Stimulated activated CD8-positive, alpha-beta memory T cell treated with anti-CD3 and anti-CD28 coated beads, Interleukin-7, amount 100 ng/mL, for 48 hours (primary cell): ENCODE measurements at places on chromosomes 6 and 20.

DNA sequence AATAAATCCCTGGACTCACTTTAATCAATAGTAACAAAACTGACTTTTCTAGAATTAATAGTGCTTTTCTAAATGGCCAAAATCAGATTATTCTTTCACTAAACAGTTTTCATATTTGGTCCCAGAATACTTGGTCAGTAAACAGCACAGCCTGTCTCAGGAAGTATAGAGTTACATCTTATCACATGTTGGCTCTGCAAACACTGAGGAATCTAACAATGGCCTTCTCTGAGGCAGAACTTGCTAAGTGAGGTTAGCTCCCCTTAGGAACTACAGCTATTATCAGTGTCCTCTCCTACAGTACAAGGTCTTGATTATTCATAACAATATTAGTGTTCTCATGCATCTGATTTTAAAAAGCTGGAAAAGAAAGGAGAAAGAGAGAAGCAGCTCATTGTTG is 1622.8 kb downstream of the HACE1 start:
- no peak for DNase-seq

DNA sequence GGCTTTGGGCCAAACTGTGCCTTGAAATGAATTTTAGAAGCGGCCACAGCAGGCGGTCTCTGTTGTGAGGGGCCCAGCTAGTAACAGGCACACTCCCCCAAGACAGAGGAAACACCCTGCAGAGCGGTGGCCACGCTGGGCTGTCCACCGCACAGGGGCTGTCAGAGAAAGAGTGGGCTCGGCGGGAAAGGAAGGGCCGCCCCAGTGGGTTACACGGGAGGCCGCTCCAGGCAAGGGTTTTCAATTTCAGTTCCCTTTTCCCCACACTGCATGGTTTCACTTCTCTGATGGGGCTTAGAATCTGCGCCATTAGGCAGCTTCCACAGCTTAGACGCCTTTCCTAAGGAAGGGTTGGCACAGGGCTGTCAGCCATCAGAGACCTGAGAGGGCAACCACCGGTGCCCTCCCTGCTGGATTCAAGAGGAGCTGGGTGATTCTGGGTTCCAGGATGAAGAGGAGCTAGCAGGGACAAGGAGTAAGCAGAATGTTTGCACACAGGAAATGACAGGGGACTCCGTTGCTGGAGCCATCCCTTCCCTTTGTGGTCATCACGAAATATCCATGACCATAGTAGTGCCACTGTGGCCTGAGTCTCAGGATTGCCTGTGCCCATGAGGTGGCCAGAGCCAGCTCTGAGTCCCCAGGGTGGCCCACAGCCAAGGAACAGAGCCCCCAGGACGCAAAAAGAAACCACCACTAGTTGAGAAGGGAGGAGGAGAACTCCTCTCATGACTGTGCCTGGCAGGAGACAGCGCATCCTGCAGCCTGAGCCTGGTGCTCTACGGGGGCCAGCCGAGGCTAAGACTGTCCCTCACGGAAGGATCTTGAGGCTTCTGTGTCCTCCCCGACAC is 282.7 kb downstream of the NRN1 start:
- no peak for DNase-seq

GRCh38 chr20:38157635-38158495 is 7.2 kb downstream of the TGM2 start:
- DNase-seq, result no peak

DNA sequence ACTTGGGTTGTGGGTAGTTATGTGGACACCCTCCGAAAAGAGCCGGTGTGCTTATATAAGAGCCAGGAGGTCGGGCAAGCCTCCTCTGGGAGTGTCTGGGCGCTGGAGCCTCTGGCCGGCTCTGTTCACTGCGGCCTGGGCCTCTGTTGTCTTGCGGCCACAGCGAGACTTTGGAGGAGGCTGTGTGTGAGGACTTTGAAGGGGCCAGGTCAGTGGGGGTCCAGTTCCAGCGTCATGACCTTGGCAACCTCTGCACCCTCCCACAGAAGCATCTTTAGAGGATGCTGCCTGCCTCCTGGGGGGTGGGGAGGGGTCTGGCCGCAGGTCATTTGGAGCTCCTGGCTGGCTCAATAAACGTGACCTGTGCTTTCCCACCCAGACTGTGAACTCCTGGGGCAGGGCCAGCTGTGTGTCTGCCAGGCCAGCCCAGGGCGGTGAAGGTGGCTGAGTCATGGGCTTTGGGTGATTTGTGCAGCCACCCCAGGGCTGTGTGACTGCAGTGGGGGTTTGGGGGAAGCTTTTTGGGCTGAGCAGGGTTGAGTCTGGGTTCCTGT is 1.2 kb downstream of the TCEA2 start:
- DNase-seq, result no peak

DNA sequence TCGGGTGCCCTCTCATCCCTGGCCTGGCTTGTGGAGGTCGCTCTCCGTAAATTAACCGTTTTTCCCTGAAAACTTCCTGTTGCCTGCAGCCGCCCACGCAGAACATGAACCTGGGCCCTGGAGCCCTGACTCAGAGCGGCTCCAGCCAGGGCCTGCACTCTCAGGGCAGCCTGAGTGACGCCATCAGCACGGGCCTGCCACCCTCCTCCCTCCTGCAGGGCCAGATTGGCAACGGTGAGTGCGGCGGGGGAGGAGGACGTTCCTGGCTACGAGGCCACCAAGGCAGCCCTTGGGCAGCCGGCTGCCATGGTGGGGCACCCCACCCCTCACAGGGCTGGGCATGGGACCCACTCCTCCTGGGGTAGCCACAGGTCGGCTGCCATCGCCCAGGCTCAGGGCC is 17.8 kb downstream of the SS18L1 start:
- DNase-seq, result no peak

DNA sequence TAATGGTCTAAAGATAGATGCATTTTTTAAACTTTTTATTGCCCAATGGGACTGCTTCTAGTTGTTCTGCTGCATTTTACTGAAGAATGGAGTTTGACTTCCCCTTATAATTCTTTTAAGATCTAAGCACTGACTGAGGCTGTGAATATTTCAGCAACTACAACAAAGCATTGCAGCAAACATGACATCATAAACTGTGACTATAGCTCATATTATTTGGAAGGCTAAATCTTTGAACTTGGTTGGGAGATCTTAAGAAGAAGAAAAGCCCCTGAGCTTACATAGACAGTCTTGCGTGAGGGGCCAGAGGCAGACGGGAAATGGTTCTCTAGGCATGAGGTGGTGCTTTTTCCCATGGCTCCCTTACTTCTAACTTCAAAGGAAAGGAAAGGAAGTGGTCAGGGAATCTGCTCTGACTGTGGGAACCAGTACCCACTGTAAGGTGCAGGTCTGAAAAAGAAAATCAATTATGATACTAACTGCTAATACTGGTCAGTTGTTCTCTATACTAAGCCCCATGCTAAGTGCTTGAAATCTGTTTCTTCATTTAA is 14.8 kb downstream of the HEY2 start:
- no peak for DNase-seq

DNA sequence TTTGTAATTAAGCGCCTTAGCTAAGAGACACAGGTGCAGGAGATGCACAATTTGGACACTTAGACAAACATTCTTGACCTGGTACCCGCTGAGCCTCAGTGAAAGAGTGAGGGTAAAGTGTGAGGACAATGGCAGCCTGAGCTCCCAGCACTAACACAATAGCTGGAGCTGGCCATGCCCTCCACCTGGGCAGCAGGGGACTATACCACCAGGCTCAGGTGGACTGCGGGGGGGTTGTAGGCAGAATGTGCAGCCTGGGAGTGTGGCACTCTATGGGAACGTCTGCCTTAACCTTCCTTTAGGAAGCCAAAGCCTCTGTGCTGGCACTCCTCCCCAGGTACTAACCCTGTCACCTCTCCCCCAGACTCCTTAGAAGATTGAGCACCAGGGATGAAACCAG is 23.6 kb downstream of the PRKN start:
- no peak for DNase-seq

DNA sequence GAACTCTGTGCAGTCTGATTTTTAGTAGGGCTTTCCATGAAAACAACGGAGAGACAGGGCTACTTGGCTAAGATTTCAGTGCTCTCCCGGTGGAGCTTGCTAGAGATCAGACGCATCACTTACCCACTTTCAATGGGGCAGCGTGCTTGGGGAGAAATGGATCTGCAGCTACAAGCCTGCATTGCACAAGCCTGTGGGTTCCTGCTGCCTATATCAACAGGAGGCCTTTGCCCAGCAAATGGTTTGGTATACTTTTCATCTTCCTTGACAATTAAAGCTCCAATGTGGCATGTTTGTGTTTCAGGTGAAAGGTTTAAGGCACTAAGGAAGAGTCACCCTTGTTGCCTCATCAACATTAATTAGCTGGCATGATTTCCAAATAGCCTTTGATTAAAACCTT is 136.0 kb upstream of the FOXQ1 start:
- no peak for DNase-seq

GRCh38 chr20:62025394-62025793 is 40.3 kb downstream of the TAF4 start:
- DNase-seq, result no peak

- DNase-seq, result no peak
These were observed 181.0 kb downstream of the GJA1 start for GRCh38 chr6:121616406-121616805.

DNA sequence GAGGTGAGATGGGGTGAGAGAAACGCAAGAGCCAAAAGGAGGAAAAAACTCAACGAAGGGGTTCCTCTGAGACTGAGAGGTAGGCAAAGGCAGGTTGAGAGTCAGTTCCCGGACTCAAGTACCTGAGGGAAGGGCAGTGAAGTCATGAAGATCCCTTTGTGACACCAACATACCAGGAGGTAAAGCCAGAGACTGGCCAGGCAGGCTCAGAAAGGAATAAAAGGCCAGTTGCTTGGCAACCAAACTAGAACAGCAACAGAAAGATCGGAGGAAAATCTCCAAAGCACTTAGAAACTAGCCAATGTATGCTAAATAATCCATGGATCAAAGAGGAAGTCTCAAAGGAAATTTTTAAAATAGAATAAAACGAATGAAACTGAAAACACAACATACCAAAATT is 209.8 kb upstream of the PROKR2 start:
- DNase-seq, result no peak

DNA sequence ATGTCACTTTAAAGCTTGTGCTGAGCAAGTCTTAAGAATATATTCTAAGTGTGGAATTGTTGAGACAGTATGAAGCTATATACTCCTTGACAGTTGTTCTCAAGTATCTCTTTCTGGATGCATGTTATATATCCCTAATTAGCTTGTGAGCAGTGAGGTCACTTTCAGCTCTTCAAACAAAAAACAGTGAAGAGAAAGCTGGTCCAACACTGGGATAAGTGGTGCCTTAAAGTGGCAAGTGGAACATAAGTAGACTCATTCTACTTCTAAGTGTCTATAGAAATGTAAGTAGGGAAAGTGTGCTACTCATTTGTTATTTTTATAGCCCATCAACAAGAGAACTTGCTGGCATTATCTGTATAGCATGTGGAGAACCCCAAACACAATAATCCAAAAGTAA is 133.1 kb upstream of the BACH2 start:
- no peak for DNase-seq

- DNase-seq, result no peak
These were observed 22.4 kb downstream of the SYNJ2 start for GRCh38 chr6:158003910-158004700.

DNA sequence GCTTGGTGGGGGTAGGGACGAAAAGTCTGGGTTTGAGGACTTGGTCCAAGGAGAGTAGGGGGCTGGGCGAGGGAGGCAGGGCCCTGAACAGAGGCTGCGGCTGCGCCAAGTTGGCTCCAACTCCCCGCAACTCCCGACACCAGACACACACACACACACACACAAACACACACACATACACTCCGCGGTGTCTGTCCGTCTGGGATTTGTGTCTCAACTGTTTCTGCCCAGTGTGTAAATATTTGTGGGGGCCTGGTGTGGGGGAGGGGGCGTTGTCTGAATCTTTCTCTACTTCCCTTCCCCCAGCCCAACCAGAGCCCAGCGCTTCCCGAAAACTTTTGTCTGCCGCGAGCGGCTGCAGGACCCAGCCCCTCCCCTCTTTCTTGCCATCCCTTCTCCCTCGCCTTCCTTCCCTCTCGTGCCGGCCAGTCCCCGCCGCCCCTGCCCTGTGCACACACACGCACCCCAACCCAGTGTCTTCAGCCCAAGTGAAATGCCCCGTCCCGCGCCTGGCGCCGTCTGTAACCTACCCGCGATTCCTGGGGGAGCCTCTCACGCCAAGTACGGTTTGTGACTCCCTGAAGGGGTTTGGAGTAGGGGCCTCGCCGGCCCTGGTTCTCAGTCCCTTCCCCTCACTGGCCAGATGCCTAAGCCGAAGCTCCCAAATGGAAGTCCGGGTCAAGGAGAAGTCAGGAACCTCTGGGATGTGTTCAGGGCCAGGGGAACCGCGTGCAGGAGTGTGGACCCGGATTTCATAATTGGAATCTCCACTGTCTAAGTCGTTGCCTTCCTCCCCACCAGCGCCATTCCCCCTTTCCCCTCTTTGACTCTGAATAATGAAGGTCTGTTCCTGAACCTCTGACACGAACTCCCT is 904 bp downstream of the MDFI start:
- DNase-seq, result no peak

- DNase-seq, result no peak
These were observed 55.7 kb downstream of the NCOA7 start for GRCh38 chr6:125846292-125847024.

GRCh38 chr6:169956580-169956979 is 205.2 kb downstream of the ERMARD start:
- no peak for DNase-seq

GRCh38 chr6:91291071-91291470 is 704.2 kb upstream of the MAP3K7 start:
- no peak for DNase-seq

- DNase-seq, result no peak
These were observed 610.5 kb downstream of the TFAP2B start for GRCh38 chr6:51429017-51429712.

DNA sequence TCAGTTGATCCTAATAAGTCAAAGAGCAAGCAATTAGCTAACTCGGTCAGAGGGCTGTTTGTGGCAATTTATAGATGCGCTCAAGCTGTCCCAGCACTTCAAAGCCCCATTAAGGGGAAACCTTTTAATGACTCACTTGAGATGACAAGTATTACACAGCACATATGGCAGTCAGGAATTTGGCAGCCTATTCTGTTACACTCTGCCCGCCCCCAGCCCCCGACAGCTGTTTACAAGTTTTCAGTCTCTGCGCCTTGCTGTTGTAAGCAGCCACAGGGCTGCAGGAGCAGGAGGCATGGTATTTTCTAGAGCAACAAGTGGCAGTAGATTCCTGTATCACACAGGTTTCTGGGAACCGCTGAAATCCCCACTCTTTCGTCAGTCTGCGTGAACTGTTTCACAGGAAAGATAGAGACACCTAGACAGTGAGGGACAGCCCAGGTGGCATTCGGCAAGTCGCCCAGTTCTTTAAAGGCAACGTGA is 263.0 kb downstream of the FOXC1 start:
- no peak for DNase-seq

GRCh38 chr20:50014570-50015562 is 32.1 kb downstream of the SNAI1 start:
- no peak for DNase-seq

- no peak for DNase-seq
These were observed 143.9 kb upstream of the FOXA2 start for GRCh38 chr20:22728146-22728745.

DNA sequence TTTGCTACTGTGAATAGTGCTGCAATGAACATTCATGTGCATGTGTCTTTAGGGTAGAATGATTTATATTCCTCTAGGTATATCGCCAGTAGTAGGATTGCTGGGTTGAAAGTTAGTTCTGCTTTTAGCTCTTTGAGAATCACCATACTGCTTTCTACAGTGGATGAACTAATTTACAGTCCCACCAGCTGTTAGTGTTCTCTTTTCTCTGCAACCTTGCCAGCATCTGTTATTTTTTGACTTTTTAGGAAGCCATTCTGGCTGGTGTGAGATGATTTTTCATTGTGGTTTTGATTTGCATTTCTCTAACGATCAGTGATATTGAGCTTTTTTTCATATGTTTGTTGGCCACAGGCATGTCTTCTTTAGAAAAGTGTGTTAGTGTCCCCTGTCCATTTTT is 40.0 kb downstream of the PLG start:
- no peak for DNase-seq

GRCh38 chr20:14142964-14143627 is 147.8 kb downstream of the MACROD2 start:
- DNase-seq, result no peak
